ENCODE measurements at places on chromosomes 11 and 22.
A peak's percentile ranks its signal among the peaks of the same experiment; 100 is the strongest.

DNA sequence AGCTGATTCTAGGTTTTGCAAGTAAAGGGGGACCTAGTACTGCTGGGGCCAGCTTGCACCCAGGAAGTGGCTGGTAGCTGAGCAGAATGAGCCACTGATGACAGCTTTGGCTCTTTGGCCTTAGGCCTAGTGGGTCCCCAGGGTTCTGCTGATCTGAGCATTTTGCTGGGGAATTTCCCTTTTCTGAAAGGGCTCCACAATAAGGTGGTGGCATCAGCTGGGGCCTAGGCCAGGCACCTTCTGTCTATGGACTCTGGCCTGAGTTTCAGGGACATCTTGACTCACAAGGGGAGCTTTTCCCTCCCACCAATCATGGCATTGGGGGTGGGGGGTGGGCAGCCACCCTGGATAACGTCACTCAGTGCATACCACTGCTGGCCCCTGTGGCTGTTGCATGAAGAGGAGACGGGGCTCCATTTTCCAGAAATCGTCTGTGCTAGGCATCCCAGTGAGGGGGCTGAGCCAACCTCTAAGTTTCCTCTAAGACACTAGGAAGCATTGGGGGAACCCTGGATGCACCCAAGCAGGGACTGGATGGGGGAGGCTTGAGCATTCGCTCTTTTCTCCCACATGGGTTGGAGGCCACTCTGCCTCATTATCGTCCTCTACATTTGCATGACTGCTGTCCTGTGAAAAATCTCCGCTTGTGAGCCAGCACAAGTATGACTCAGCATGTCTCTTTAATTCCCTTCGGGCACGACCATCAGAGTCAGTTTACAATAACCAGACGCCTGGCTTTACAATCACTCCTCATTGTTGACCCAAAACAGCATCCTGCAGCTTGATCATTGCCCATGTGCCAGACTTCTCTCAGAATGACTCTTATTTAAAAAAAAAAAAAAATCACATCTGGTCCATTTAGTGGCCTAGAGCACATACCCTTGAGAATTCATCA is 145.0 kb upstream of the THY1 start:
- DNase-seq: no peak

DNA sequence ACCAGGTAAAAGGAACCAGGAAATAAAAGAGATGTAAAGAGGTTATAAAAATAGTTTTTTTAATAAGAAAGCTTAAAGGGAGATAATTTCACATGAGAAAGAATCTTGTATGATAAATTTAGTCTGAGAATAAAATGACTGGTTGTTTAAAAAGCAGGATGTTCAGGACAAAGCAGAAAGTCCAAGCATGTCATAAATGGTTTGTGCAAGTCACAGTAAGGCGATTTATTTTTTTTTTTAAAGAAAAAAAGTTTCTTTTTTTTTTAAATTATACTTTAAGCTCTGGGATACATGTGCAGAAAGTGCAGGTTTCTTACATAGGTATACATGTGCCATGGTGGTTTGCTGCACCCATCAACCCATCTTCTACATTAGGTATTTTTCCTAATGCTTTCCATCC is 30.8 kb downstream of the GLYATL2 start:
- DNase-seq: no peak

GRCh38 chr11:130397780-130398179 is 30.6 kb downstream of the ADAMTS8 start:
- no peak for DNase-seq

- DNase-seq: no peak
These were observed 75.7 kb upstream of the INCENP start for GRCh38 chr11:62048100-62048499.

- no peak for DNase-seq
These were observed 35.3 kb downstream of the DGCR2 start for GRCh38 chr22:19086896-19087295.

GRCh38 chr11:105071089-105071732 is 26.1 kb upstream of the CARD16 start:
- DNase-seq: peak; percentile 53

DNA sequence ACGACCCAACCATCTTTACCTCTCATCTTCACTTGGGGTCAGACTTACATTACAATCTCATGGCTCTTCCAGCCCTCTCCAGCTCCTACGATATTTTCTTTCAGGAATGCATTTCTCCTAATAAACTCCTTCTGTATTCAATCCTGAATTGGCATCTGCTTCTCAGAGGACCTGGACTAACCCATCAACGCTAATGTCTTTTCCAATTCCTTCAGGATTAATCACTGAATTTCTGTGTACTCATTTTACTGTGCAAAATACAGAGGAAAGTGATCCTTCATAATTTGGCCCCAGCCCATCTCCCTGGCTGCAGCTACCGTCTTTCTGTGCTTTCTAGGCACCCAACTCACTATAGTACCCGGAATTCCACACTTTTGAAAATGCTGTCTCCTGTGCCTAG is 239.2 kb downstream of the METTL15 start:
- no peak for DNase-seq

- peak; percentile 16 for DNase-seq
These were observed 32.2 kb downstream of the CYTH4 start for GRCh38 chr22:37314315-37315074.

DNA sequence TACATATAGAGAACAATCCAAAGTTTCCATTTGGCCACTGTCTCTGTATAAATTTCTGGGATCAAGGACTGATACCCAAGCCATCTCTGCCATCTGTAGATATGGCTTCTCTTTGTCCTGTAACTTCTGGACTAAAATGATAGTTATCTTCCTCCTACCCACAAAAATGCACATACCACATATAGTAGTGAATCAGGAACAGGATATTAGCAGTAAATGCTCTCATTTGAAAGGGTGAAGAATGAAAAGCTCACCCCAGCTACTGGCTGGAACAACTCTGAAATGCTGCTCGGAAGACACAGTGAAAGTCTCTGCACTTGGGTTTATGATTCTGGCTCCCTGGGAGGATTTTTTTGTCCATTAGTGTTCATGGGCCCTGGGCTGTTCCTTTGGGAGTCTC is 856.4 kb upstream of the LRRC4C start:
- DNase-seq: no peak

GRCh38 chr11:2216400-2217064 is 44.9 kb upstream of the TH start:
- no peak for DNase-seq

DNA sequence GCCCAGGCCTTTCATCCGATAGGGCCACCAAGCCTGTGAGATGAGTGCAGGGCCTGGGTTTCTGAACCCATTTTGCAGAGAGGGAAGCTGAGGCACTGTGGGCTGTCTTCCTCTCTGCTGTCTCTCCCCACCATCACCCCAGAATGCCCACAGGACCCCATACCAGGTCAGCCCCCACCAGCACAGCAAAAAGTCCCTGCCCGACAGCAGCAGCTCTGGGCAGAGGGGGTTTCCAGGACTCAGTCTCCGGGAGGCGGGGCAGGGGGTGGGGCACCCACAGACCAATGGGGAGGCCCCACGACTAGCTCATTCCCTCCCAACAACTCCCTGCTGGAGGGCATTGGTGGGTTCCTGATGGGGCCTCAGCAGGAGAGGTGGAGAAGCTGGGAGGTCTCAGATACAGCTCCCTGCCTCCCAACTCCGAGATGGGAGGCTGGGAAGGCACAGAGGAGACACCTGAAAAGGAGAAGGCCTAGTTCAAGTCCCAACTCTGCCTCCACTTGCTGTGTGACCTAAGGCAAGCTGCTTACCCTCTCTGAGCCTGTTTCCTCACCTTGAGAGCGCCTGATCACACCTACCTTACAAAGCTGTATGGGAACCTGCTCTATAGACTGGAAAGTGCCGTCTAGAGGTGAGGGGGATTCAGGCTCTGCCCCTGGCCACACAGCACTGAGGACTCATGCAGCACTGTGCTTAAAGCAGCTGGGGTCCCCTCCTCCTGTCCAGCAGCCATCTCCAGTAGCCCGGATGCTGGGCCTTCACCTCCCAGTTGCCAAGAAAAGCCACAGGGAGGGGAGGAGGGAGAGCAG is 3.5 kb downstream of the CBX7 start:
- DNase-seq: peak; percentile 85

- no peak for DNase-seq
These were observed 1.4 kb downstream of the SH3BP1 start for GRCh38 chr22:37640591-37641560.

GRCh38 chr22:30650508-30651116 is 15.0 kb downstream of the SLC35E4 start:
- no peak for DNase-seq

DNA sequence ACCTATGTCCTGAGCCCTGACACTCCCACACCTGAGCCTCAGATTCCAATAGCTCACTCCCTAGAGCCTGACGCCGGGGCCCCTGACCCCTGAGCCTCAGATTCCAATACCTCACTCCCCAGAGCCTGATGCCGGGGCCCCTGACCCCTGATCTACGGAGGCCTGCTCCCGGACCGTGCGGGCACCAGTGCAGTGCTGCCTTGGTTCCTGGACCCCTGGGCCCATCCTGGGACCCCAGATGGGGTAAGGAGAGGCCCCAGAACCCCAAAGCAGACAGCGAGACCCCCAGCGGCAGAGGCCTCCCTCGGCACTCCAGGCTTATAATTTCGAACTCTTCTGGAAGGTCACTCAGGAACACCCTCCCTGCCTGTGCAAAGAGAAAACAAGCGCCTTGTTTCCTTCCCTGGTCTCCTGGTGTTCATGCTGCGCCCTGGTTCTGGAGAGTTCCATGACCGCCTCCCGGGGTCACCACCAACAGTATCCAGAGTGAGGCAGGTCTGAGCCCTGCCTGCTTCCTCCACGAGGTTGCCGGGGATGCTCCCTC is 7.5 kb downstream of the SUSD2 start:
- DNase-seq: no peak

DNA sequence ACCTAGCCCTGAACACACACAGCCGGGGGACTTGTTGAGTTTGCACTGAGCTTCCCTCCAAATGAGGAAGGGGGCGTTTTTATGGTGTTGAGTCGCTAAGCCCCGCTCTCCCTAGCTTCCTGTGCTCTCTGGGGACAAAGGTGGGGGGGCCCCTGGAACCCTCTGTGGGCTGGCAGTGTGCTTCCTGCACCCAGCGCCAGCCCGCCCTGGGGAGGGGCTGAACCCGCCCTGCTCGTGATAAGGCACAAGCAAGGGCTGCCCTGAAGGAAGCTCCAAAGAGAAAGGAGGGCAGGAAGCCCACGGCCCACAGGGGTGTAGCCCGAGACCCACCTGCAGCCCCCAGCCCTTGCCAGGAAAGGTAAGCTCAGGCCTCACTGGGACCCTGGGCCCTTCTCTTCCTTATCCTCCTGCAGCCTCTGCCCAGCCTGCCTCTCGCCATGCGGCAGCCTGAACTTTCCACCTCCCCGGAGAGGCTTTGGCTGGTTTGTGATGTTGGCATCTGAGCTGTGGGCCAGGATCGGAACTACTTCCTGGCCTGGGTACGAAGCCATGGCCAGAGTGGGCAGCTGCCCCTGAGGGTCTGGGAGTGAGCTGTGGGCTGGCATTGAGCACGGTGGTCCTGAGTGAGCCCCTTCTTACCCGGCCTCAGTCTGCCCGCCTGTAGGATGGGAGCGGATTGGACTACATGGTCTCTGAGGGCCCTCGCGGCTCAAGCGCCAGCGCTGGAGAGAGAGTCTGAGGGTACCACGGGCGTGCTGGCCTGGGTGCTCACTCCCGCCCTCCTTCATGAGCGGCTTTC is at the start of gene FERMT3:
Gene FERMT3 (plus strand): TSS at position 265 of the 799 bp plus-strand sequence. CDS start 644 bp downstream, outside the sequence.
- peak; percentile 71 for DNase-seq

DNA sequence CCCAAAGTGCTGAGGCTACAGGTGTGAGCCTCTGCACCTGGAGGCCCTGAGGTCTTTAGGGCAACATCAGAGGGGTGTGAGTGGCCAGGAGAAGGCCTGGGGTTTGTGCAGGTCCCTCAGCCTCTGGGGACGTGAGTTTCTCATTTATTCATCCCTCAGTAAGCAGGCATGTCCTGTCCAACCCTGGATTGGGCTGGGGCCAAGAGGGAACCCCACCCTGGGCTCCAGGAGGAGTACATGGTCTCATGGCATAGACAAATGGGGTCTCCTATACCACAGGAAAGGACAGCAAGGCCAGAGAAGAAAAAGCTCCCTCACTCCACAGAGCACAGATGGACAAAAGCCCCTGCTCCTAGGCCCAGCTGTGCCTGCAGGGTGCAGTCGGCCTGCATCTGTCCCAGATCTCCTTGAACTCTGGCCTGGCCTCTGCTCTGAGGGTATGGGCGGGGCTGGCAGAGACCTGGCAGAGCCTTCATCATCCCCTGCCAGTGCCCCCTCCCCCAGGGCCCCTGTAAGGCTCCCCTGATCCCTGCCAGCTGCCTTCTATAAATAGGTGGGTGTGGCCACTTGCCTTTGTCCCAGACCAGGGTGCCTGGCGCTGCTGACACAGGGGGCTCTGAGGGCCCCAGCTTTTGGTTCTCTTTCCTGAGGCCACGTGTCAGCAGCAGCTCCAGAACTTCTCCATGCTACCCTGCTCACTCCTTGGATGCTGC is 34.6 kb downstream of the A4GALT start:
- no peak for DNase-seq

DNA sequence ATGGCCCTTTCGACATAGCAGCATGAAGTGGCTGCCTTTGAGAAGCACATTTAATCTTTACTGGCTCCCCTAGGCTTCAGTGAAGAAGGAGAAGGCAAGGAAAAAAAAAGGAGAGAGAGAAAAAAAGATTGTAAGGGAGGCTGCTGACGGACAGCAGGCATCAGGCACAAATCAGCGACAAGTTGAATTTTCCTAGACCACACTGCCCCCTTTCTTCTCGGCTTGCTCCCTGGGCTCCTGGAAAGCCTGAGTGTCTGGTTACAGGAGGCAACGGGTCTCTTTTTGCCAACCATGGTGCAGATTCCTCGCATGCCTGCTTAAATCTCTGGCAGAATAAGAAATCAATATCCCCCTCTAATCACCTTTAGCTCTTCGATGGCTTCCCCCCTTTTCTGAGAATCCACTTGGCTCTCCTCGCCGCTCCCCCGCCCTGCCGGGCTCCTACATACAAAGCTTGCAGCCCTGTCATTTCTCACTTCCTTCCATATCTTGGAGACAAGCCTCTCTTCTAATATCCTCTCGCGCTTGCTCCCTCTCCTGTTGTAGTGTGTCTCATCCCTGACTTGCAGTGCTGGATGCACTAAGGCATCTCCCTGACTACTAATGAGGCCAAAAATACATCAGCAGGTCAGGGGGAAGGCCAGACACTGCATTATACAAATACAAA is 14.3 kb downstream of the BLID start:
- DNase-seq: no peak

DNA sequence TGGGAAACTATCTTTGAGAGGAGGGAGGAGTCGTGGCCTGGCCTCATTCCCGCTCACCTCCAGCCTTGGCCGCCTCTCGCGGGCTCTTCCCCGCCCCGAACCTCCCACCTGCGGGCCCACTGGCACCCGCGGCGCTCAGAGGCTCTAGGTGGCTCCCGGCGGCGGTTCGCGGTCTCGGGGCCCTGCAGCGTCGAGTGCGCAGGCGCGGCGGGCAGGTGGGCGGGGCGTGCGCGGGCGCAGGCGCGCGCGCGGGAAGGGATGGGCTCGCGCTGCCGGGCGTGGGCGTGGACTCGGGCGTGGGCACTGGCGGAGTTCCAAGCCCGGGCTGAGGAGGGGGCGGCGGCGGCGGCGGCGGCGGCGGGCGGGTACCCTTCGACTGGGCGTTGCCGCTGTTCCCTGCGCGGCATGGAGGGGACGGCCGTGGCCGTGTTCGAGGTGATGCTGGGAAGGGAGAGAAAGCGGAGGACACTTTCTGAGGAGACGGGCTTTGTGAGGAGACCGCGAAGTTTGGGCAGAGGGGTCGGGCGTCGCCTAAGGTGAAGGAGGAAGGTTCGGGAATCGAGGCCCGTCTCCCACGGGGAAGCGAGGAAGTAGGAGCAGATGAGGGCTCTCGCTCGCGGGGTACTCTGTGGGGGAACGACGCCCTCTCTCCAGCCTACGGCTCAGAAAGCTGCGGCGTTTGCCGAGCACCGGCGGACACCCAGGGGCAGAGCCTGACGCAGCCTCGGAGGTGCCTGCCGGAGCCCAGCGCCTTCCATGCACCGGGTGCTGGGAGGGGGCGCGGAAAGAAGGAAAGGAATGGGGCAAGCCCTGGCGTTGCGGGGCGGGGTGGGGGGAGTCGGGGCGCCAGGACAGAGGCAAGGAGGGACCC is 15.7 kb upstream of the SPTBN2 start:
- peak; percentile 92 for DNase-seq
